ENCODE measurements at places on chromosomes 11 and 22.

- DNase-seq = no peak
Measured at GRCh38 chr11:6735306-6735705, 36.5 kb downstream of the OR2AG2 start.

GRCh38 chr22:39571538-39571937, 985 bp downstream of the CACNA1I start:
- no peak for DNase-seq

DNA sequence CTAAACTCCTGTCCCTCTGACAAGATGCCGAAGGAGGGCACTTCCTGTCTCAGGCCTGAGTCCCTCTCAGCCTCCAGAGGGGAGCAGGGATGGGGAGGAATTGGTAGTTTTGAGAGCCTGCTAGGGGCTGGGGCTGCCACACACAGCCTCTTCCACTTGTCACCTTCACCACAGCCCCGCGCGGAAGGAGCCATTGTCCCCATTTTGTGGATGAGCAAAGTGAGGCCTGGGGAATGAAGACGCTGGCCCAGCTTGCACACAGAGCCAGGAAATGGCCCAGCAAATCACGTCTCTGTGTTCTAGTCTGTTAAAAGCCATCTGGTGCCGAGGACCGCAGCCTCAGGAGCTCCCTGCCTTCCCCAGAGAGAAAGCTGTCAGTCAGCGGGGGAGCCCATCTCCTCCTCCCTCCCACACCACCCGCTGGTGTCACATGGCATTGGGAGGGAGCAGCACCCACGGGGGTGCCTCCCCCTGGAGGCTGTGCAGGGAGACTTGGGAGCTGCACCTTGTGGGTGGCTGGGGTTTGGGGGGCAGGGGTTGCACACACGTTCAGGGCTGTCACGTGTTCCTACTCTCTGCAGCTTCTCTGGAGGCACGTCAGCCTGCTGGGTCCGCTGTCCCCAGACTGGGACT, 34.6 kb downstream of the RASD2 start:
- DNase-seq = peak; percentile 50

- peak; percentile 11 for DNase-seq
Measured at GRCh38 chr11:35525501-35526175, at the start of gene PAMR1. PAMR1 (minus strand) TSS chr11:35525616; CDS start chr11:35525585, 31 bp downstream.

GRCh38 chr11:93303689-93304088, 26.9 kb upstream of the DEUP1 start:
- DNase-seq = no peak

DNA sequence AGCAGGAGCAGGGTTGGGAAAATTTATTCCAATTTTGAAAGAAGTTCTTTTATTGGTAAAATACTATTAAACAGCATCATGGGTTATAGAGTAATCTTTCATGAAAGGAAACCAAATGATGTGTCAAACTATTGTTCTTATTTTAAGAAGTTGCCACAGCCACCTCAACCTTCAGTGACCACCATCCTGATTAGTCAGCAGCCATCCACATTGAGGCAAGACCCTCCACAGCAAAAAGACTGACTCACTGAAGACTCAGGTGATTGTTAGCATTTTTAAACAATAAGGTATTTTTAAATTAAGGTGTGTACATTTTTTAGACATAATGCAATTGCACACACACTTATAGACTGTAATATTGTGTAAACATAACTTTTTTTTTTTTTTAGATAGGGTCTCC, 3.7 kb upstream of the HEPHL1 start:
- DNase-seq = no peak

- no peak for DNase-seq
Measured at GRCh38 chr11:85582111-85582510, 45.0 kb downstream of the DLG2 start.

DNA sequence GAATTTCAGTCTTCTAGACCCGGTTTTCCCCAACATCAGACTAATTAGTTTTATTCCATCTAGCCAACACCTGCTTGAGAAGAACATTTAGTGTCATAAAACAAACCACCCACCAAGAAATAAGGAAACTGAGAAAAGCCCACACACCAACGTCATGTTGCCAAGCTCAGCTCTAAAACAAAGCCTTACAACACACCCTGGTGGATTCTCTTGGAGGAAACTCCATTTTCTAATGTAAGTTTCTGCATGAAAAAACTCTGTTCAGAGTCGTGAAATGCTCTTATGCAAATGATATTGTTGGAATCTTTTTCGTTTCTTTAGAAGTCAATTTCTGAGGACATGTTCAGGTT, 105.0 kb upstream of the RAG2 start:
- no peak for DNase-seq

GRCh38 chr11:4658629-4659445, 15.1 kb downstream of the OR51E1 start:
- DNase-seq = no peak

- DNase-seq = peak; percentile 50
Measured at GRCh38 chr11:62508336-62509058, 38.1 kb downstream of the AHNAK start.

GRCh38 chr11:44556735-44557409, 8.6 kb upstream of the CD82 start:
- peak; percentile 75 for DNase-seq

GRCh38 chr22:26409719-26410335, 19.2 kb upstream of the ASPHD2 start:
- DNase-seq = no peak

- DNase-seq = no peak
Measured at GRCh38 chr11:17259519-17259918, 17.0 kb upstream of the NUCB2 start.
